Hepatocyte (in vitro differentiated cells): ENCODE measurements at places on chromosomes 11 and 22.
A peak's percentile ranks its signal among the peaks of the same experiment; 100 is the strongest.

DNA sequence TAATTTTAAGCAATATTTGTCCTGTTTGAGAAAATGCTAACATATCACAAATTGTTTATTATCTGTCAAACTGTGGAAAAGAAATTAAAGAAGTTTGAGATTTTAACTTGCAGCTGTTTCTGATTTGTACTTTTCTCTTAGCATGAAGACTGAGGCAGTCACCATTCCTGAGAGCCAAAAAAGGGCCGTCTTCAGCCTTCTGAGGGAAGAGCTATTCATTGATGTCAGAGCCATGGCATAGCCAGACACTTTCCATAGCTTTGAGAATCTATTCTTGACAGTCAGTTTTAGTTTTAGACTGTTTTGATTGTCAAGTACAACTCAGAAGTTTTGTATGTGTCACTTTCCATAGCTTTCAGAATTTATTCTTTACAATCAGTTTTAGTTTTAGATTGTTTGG is 32.1 kb downstream of the YAP1 start:
- no peak overlapping the region for H3K27ac ChIP-seq
- H3K27me3 ChIP-seq = no peaks in the 10 kb centered on the region
- no peaks in the 10 kb centered on the region for H3K36me3 ChIP-seq
- H3K4me3 ChIP-seq = no peak overlapping the region
- DNase-seq = no peak
- H3K4me1 ChIP-seq = peaks cover 35% of the 10 kb centered on the region

DNA sequence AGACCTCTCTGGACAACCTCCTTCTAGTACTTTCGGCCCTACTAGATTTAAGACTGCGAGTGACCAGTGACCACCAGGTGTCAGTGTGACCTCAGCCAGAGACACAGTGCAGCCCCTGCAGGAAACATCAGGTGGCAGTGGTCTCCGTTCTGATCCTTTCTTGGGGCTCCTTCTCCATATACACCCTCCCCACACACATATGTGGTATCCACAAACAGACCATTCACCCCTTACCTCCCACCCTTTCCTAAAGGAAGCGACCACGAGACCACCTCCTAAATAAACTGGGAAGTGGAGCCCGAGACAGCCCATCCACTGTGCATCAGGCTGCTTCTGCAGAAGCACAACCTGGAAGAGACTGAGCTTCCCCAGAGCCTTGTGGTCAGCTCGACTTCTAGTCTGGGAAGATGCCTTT is 38.5 kb upstream of the CYP2D6 start:
- no peak overlapping the region for H3K27ac ChIP-seq
- H3K4me3 ChIP-seq = no peak overlapping the region
- H3K36me3 ChIP-seq = no peaks in the 10 kb centered on the region
- peak; percentile 88 for DNase-seq
- no peaks in the 10 kb centered on the region for H3K27me3 ChIP-seq
- H3K4me1 ChIP-seq = peaks cover 27% of the 10 kb centered on the region

- no peak overlapping the region for H3K4me3 ChIP-seq
- DNase-seq = no peak
- no peaks in the 10 kb centered on the region for H3K36me3 ChIP-seq
- H3K27ac ChIP-seq = no peak overlapping the region
Measured at GRCh38 chr11:13923716-13924650, 38.5 kb upstream of the SPON1 start.

- no peaks in the 10 kb centered on the region for H3K27me3 ChIP-seq
- H3K4me1 ChIP-seq = peaks cover 18% of the 10 kb centered on the region
- no peak overlapping the region for H3K4me3 ChIP-seq
- no peak for DNase-seq
- no peak overlapping the region for H3K27ac ChIP-seq
Measured at GRCh38 chr22:19879643-19879991, 24.9 kb upstream of the GNB1L start.

DNA sequence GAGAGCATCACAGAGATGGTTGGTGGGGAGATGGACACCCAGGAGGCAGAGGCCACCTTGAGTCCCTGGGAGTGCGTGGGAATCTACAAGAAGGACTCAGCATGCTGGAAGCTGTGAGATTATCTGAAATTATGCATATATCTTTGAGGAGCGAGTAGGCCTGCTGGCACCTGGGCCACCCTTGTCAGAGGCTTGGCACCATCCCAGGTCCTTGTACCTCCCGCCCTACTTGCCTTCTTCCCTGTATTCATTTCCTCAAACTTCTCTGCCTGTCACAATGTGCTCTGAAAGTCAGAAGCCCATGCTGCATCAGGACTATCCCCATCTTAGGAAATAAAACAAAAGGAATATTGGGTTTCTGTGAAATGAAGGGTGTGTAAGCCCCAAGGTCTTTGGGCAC is 133.0 kb upstream of the CSNK2A3 start:
- H3K36me3 ChIP-seq = no peaks in the 10 kb centered on the region
- H3K4me3 ChIP-seq = no peak overlapping the region
- no peak overlapping the region for H3K27ac ChIP-seq
- no peaks in the 10 kb centered on the region for H3K27me3 ChIP-seq
- DNase-seq = no peak

DNA sequence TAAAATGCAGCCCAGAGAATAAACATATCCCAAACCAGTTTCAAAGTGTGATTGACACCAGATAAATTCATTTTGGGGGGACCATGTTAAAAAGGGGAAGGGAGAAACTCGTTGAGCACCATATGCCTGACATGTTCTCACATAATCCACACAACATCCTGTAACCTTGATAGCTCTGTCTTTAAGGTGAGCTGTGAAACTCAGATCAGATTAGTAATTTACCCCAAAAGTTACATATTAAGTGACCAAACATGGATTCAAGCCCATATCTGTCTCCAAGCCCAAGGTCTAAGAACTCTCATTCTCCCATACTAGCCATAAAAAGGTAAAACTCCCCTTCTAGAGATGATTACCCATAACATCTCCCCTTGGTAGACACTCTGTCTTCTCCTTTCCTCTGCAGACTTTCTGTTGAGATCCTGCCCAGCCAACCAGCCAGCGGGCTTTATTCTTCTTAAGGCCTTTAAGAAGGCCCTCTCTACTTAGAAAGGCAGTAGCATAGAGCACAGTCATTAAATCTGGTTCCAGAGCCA is 150.7 kb downstream of the CCDC34 start:
- peaks cover 49% of the 10 kb centered on the region for H3K4me1 ChIP-seq
- H3K27ac ChIP-seq = peak overlapping the region; percentile 82
- DNase-seq = no peak
- H3K36me3 ChIP-seq = no peaks in the 10 kb centered on the region

- H3K4me1 ChIP-seq = no peaks in the 10 kb centered on the region
- H3K27me3 ChIP-seq = no peaks in the 10 kb centered on the region
- no peak overlapping the region for H3K4me3 ChIP-seq
- no peaks in the 10 kb centered on the region for H3K36me3 ChIP-seq
- H3K27ac ChIP-seq = no peak overlapping the region
- no peak for DNase-seq
Measured at GRCh38 chr11:11318961-11319360, 34.1 kb downstream of the CSNK2A3 start.

GRCh38 chr11:9274499-9275258 is 9.5 kb upstream of the DENND5A start:
- no peaks in the 10 kb centered on the region for H3K27me3 ChIP-seq
- no peak overlapping the region for H3K27ac ChIP-seq
- no peak for DNase-seq
- no peaks in the 10 kb centered on the region for H3K4me1 ChIP-seq
- no peak overlapping the region for H3K4me3 ChIP-seq

DNA sequence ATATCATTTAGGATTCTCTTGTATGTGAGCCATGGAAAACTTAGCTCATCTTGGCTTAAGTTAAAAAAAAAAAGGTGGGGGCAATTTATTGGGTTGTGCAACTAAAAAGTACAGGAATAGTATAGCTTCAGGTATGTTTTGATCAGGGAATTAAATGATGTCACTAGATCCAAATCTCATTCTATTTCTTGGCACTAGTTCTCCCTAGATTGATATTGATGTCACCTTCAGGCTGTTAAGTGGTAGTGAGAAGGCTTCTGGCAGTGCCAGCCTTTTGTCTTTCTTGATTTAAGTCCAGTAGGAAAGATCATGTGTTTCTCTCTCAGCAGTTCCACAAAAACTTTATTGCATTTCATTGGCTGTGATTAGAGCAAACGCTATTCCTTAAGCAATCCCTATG is 65.0 kb upstream of the ZBED5 start:
- H3K4me1 ChIP-seq = peaks cover 10% of the 10 kb centered on the region
- H3K27ac ChIP-seq = no peak overlapping the region
- H3K36me3 ChIP-seq = no peaks in the 10 kb centered on the region
- no peak overlapping the region for H3K4me3 ChIP-seq

GRCh38 chr22:25764270-25765015 is 22.5 kb downstream of the MYO18B start:
- H3K27me3 ChIP-seq = no peaks in the 10 kb centered on the region
- H3K36me3 ChIP-seq = no peaks in the 10 kb centered on the region
- DNase-seq = no peak
- no peak overlapping the region for H3K4me3 ChIP-seq
- H3K4me1 ChIP-seq = peaks cover 17% of the 10 kb centered on the region
- H3K27ac ChIP-seq = no peak overlapping the region

DNA sequence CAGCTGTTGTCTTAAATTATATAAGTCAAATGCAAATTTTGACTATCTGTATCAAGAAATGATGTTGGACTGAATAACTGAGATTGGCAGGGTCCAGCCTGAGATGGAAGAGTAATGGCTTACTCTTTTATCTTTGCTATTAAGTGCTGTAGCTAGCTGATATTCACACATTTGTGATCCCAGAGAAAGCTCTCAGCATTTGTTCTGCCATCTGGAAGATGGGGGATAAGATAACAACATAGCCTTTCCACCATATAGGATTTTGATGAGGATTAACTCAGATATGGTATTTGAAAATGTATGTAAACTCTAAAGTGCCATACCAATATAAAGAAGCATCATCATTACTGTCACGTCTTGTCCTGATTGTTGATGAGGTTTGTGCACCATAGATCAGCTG is 1063.2 kb upstream of the TENM4 start:
- no peaks in the 10 kb centered on the region for H3K4me1 ChIP-seq
- no peak overlapping the region for H3K27ac ChIP-seq
- DNase-seq = no peak
- no peak overlapping the region for H3K4me3 ChIP-seq

- H3K36me3 ChIP-seq = no peaks in the 10 kb centered on the region
- DNase-seq = no peak
- H3K4me1 ChIP-seq = peaks cover 17% of the 10 kb centered on the region
Measured at GRCh38 chr11:3882655-3883054, 27.2 kb downstream of the STIM1 start.

- H3K27me3 ChIP-seq = no peaks in the 10 kb centered on the region
- H3K27ac ChIP-seq = peak overlapping the region; percentile 76
- peak; percentile 68 for DNase-seq
Measured at GRCh38 chr11:15969281-15969680, 387.1 kb downstream of the SOX6 start.

- H3K36me3 ChIP-seq = no peaks in the 10 kb centered on the region
- peak; percentile 48 for DNase-seq
- H3K4me1 ChIP-seq = peaks cover 61% of the 10 kb centered on the region
- no peak overlapping the region for H3K4me3 ChIP-seq
- peak overlapping the region; percentile 90 for H3K27ac ChIP-seq
Measured at GRCh38 chr11:119369132-119369925, 12.2 kb downstream of the USP2 start.

- no peaks in the 10 kb centered on the region for H3K36me3 ChIP-seq
- H3K27me3 ChIP-seq = no peaks in the 10 kb centered on the region
- no peaks in the 10 kb centered on the region for H3K4me1 ChIP-seq
- no peak overlapping the region for H3K4me3 ChIP-seq
- H3K27ac ChIP-seq = no peak overlapping the region
- DNase-seq = no peak
Measured at GRCh38 chr22:29670626-29671025, 49.2 kb upstream of the CABP7 start.

DNA sequence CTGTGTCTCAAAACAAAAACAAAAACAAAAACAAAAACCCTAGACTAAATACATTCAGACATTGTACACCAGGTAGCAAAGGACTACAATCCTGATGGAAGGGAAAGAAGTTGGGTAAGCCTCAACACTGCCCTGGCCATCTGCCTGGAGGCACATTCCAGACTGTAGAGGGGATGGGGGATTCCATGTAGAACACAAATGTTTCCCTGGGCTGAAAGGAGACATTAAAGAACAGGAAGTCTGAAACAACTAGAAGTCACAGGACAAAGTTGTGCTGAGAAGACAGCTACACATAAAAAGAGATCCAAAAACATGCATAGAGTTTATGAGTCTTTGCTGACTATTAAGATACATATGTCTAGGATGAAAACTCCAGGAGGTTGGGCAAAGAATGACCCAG is 83.9 kb downstream of the RRAS2 start:
- H3K27ac ChIP-seq = no peak overlapping the region
- no peaks in the 10 kb centered on the region for H3K36me3 ChIP-seq
- no peak overlapping the region for H3K4me3 ChIP-seq
- no peak for DNase-seq

- H3K36me3 ChIP-seq = no peaks in the 10 kb centered on the region
- H3K27me3 ChIP-seq = no peaks in the 10 kb centered on the region
- H3K4me1 ChIP-seq = peaks cover 6% of the 10 kb centered on the region
- H3K27ac ChIP-seq = no peak overlapping the region
Measured at GRCh38 chr22:46966846-46967245, 204.4 kb downstream of the TBC1D22A start.

- DNase-seq = no peak
- no peak overlapping the region for H3K27ac ChIP-seq
- H3K36me3 ChIP-seq = no peaks in the 10 kb centered on the region
- no peaks in the 10 kb centered on the region for H3K4me1 ChIP-seq
Measured at GRCh38 chr11:131186629-131187101, 183.8 kb upstream of the NTM start.

- no peaks in the 10 kb centered on the region for H3K27me3 ChIP-seq
- DNase-seq = no peak
- H3K36me3 ChIP-seq = no peaks in the 10 kb centered on the region
- H3K27ac ChIP-seq = no peak overlapping the region
- no peak overlapping the region for H3K4me3 ChIP-seq
- peaks cover 31% of the 10 kb centered on the region for H3K4me1 ChIP-seq
Measured at GRCh38 chr22:35977136-35977535, 51.5 kb downstream of the RBFOX2 start.

- H3K4me3 ChIP-seq = no peak overlapping the region
- peaks cover 20% of the 10 kb centered on the region for H3K4me1 ChIP-seq
- H3K36me3 ChIP-seq = no peaks in the 10 kb centered on the region
- DNase-seq = peak; percentile 80
- H3K27me3 ChIP-seq = no peaks in the 10 kb centered on the region
- H3K27ac ChIP-seq = peak overlapping the region; percentile 76
Measured at GRCh38 chr11:20367313-20367948, 3.9 kb downstream of the HTATIP2 start.

- H3K36me3 ChIP-seq = no peaks in the 10 kb centered on the region
- no peak for DNase-seq
- no peak overlapping the region for H3K4me3 ChIP-seq
- no peaks in the 10 kb centered on the region for H3K4me1 ChIP-seq
Measured at GRCh38 chr11:133712051-133712560, 133.2 kb downstream of the SPATA19 start.

DNA sequence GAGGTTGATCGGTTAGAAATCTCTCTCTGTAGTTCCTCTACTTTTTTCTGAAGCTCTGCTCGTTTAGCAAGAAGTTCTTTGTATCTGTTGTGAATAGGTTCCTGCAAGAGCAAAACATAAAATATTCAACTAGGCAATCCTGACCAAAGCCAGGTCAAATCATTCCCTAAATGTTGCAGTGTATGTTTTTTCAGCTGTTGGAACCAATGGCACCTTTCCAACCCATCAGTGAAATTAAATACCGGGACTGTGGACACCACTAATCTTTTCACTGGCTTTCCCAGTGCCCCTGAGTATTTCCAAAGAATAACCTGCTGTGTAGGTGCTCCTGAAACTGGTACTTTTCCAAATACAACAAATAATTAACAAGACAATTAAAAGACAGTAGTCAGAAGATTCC is 45.1 kb downstream of the CEP57 start:
- H3K27ac ChIP-seq = no peak overlapping the region
- H3K36me3 ChIP-seq = no peaks in the 10 kb centered on the region
- no peak for DNase-seq
- no peak overlapping the region for H3K4me3 ChIP-seq

GRCh38 chr11:9047964-9048523 is 43.4 kb downstream of the SCUBE2 start:
- H3K4me1 ChIP-seq = peaks cover 19% of the 10 kb centered on the region
- peak overlapping the region; percentile 49 for H3K27ac ChIP-seq
- peak; percentile 64 for DNase-seq
